ENCODE measurements at places on chromosomes 7 and 10. TPM values are rescaled to one million over a fixed set of nuclear protein-coding genes. Genes with fewer than 3 reads are reported as not detected.

- DNase-seq: no peak
Measured at GRCh38 chr7:128739990-128740682, 977 bp downstream of the CALU start.

DNA sequence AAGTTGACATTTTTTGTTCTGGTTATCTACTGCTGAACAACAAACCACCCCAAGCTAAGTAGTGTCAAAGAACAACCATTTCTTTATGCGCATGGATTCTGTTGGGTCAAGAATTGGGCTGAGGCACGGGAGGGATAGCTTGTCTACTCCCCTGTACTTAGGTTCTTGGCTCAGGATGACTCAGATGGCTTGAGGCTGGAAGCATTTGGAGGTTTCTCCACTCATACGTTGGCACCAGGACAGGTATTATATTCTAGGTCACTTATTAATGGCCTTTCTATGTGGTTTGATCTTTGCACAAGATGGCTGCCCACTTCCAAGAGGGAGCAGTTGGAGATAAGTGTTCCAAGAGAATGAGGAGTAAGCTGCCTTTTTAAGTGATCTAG, 11.8 kb upstream of the TFAM start:
- DNase-seq: no peak

DNA sequence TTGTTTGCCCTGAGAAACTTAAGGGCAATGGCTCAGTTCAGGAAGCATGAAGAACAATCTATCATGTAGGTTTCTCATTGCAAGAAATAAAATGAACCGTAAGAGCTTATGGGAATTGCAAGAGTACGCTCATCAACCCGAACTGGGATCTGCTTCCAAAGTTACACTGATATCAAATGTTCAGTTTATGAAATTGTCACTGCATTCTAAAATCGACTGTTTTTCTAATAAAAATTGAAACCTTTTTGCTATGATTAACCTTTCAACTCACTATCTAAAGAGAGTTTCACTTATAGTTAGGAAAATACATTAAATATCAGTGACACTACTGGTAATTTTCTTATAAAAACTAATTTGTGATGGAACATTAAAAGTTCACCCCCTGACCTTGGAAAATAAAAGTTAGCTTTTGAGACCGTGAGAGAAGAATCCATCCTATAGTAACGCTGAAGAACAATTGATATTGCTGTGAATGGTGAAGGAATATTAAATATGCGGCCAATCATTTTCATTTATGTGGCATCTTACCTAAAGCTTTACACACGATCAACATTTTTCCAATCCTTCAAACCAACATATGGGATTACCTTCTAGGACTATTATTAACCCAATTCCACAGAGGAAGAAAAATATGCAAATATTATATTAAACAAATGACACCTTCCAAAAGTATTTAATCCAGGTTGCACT, 2.2 kb downstream of the MEOX2 start:
- no peak for DNase-seq

- DNase-seq: no peak
Measured at GRCh38 chr10:121524157-121524817, 74.0 kb downstream of the FGFR2 start.

GRCh38 chr7:52463341-52463740, 572.1 kb upstream of the POM121L12 start:
- DNase-seq: no peak

DNA sequence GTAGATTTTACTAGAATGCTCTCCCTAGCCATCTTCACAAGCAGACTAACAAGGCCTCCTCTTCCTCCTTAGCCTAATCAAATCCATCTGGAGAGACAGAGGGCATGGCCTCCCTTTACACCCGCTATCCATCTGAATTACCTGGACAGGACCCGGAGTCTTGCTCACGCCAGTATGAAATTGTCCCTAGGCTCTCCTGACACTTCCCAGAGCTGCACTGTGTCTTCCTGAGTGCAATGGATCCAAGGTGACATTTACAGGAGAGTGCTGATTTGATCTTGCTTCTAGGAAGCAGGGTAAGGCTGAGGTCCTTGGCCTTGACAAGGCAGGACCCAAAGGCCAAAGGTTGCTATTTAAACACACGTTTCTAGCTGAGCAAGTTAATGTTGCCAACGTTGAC, 147.8 kb downstream of the HIBADH start:
- DNase-seq: no peak

Gene RASSF4
- total RNA-seq: 118 TPM

Gene GIMAP8
- total RNA-seq: 35.4 TPM

Gene SFMBT2
- 25.8 TPM for total RNA-seq

Data from heart left ventricle (tissue), 16 donors.